Vagina (tissue), 2 donors: ENCODE measurements at places on chromosomes 6 and 20.

DNA sequence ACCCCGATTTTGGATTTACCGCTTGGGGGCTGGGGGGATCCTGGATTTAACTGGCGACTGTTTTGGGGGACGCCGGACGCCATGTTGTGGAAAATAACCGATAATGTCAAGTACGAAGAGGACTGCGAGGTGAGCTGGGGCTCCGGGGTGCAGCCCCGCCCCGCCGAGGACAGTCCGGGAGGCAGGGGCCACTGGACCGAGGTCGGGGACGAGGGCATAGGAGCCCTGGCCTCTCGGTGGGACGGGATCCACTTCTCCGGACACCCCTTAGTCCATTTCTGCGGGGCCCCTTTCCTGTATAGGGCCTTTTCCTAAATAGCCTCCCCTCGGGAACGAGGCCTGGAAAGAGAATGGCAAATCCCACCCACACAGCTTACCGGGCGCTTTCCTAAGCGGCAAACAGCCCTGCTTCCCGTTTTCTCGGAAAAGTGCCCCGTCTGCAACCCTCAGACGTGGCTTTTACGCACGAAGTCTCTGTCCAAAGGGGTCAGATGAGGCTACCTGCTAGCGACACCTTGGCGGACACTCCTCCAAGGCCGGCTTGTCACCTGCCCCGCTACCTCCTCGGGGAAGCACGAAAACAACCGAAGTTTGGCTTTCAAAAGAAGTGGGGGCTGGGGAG lies 469 bp downstream of the TFAP2C start:
- DNase-seq = no peak

DNA sequence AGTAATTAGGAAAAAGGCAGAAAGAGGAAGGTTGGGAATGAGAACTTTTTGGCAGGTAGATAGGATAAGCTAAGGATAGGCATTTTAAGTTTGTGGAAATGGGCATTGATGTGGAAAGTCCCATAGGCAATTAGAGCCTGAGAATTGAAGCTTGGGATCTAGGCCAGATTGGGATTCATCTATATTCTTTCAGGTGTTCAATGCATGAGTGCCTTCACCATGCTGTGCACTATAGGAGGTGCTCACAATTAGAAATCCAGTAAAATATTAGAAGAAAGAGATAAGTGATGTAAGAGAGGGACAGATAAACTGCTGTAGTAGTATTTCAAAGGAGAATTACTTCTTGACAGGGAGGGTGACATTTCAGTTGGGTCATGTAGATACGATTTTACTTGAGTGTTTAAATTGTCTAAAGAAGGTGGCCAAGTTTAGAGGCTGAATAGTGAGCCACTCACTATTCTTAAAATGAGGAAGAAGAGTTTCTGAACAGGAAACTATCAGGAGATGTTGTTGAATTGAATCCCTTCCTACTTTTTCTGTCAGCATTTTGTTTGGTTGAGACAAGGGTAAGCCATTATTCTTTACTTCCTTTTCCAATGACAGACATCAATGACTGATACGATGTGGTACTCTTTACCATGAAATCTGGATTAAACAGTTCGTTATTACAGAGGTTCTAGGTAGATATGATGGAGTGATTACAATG lies 31.0 kb upstream of the CTAGE9 start:
- no peak for DNase-seq

GRCh38 chr6:35327349-35328027 lies 14.9 kb upstream of the PPARD start:
- peak; percentile 44 for DNase-seq

DNA sequence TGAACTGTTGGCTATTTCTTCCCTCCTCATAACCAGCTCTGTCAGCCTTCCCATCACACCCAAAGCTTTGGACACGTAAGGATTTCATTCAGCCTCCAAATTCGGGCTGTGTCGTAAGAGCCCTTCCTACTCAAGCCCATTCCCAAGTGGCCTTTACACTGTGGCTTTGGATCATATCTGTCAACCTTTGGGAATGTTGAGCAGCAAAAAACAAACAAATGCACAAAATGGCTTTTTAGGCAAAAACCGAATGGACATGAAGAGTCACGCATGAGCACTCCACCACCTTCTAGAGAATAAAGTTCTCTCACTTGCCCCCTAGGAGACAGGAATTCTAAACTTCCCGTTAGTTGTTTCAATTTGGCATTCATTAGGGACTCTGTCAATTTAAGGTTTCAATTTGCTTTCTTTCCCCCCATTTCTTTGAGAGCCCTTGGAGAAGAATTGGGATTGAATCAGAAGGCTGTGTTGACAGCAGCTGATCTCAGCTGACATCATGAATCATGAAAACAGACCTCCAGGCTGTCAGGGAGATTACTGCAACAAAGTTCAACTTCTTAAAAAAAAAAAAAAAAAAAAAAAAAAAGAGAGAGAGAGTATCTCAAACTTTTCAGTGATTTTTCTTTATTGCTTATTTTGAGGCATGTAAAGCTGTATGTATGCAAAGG lies 110.3 kb downstream of the BCAS1 start:
- DNase-seq = no peak

GRCh38 chr6:88705601-88706000 lies 257.8 kb downstream of the RNGTT start:
- no peak for DNase-seq

GRCh38 chr20:59273739-59274357 lies 26.6 kb upstream of the EDN3 start:
- DNase-seq = no peak
